ENCODE measurements at places on chromosomes 16 and 17.
A peak's percentile ranks its signal among the peaks of the same experiment; 100 is the strongest.

- no peak for DNase-seq
Observed at GRCh38 chr17:17714261-17714866, 33.1 kb downstream of the RAI1 start.

DNA sequence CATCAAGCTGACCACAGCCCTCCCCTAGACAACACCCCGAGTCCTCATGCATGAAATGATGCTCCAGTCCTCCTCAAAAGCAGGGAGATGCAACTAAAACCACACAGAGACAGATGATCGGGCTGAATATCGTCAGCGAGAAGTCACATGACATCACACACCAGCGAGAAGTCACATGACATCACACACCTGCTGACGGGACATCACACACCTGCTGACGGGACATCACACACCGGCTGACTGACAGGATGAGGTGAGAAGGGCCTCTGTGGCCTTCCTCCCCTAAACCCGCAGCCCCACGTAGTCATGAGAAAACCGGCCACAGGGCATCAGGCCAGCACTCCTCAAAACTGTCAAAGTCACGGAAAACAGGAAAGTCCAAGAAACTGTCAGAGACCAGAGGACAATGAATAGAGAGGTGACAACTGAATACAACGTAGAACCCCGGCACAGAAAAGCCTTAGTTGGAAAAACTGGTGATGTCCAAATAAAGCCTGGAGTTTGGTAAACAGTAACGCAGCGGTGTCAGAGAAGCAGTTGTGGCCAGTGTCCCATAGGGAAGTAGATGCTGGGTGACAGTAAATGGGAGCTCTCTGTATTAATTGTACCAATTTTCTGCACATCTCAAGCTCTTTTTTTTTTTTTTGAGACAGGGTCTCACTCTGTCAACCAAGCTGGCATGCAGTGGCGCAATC is 14.3 kb downstream of the LITAF start:
- peak; percentile 65 for DNase-seq

- peak; percentile 89 for DNase-seq
Observed at GRCh38 chr17:16419074-16419928, 3.9 kb downstream of the TRPV2 start.

GRCh38 chr17:1645207-1646171 is at the start of gene SCARF1:
Gene SCARF1 (minus strand): TSS chr17:1645732. CDS start chr17:1645697, 35 bp downstream.
- DNase-seq, result no peak

DNA sequence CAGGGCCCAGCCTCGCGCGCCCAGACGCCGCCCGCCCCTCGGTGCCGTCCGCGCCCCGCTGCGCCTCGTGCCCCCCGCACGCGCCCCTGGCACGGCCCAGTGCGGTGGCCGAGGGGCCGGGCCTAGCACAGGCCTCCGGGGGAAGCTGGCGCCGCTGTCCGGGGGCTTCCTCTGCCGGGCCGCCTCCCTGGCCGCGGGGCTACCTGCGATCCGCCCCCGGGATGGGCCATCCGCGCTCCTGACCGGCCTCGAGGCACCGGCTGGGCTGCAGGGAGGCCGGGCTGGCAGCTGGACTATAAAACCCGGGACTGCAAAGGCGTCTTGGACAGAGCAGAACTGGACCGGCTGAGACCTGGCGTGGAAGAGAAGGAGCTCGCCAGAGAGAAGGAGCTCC is 783 bp downstream of the BHLHA9 start:
- no peak for DNase-seq

DNA sequence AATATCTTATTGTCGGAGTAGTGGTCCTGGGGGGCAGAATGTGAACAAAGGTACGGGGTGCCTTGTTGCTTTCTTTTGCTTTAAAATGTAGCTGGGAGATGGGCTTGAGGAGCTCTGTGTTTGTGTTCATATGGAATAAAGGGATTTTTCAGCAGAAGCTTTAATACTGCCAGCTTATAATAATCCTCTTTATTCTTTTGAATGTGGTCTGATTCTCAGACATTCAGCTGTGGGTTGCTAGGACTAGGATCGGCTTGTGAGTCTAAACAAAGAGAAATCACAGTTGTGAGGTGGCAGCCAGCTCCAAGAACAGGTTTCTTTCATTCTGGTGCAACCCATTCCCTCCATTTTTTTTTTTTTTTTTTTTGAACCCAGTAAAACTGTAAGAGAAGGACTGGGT is 7.2 kb downstream of the MRPL58 start:
- DNase-seq, result no peak
